ENCODE measurements at places on chromosomes 2 and 18.
A peak's percentile ranks its signal among the peaks of the same experiment; 100 is the strongest.

DNA sequence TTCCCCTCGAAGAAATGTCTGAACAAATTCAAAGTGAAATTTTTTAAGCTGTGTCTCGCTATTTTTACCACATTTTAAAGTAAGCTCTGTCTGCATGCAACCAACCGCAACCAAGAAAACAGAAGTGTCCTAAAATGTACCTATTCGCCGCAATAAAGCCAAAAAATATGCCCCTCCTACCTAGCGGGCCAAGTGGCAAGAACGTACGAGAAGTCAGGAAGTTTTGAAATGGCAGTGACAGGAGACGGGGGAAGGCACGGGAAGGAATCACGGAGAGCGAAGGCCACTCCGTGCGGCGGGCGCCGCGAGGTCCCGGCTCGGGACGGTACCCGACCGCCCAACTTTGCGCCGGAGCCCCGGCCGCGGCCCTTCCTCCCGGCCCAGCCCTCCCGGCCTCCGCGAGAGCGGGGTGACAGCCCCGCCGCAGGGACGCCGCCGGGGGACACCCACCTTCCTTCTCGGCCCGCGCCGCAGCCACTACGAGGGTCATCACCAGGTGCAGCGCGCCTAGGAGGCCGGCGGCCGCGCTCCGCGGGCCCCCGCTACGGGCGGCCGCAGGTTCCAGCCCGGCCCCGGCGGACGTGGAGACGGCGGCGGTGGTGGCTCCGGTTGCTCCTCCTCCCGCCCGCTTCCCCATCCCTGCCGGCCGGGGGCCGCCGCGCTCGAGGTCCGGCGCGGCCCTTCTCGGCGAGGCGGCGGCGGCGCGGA, 568 bp downstream of the TMEM131 start:
- peak; percentile 61 for DNase-seq

GRCh38 chr2:201059961-201060755, 11.3 kb downstream of the HYCC2 start:
- no peak for DNase-seq

DNA sequence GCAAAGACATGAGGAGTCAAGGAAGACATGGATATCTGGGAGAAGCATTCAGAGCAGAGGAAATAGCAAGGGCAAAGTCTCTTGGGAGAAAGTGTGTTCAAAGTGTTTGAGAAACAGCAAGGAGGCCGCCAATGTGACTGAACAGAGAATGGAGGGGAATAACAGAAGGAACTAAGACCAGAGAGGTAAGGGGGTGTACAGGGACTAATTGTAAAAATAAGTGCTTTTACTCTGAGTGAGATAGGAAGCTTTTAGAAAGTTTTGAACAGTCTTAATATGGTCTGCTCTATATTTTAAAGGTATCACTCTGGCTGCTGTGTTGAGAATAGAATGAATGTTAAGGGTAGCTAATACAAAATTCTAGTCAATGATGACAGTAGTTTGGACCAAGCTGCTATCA, 6.8 kb upstream of the CREB1 start:
- DNase-seq, result no peak

- DNase-seq, result no peak
Observed at GRCh38 chr2:26818255-26818654, 29.7 kb upstream of the DPYSL5 start.

DNA sequence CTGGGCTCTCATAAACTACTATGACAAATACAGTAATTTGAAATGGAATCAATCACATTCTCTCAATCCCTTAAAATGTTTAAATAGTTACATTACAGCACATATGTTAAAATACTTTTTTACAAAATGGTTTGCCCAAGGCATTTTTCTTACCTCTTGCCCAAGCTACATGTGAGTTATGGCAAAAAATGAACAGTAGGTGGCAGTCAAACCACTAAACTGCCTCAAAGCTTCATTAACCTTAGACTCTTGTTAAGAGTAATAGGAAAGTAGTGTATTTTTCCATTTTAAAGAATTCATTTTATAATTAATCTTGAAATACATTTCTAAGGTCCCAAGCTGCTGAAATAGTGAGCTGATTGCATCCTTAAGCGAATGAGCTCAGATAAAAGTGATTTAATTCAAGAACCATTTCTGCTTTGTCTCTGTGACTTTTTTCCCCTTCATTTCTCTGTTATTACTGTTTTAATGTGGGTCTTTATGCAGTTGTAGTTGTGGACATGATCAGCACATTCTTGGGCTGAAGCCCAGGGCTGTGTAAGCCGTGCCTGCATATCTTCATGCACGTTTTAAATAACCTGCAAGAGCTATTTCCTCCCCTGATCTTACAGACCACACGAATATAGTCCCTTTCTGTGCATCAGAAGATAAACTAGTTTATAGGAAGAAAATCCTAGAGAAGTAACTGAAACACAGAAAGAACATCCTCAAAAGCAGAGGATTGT, 311.8 kb downstream of the LNPK start:
- no peak for DNase-seq

Measured in activated CD4-positive, alpha-beta memory T cell treated with anti-CD3 and anti-CD28 coated beads for 36 hours (primary cell).